Stimulated activated CD4-positive, alpha-beta T cell treated with anti-CD3 and anti-CD28 coated beads, Interleukin-4, amount 100 ng/mL, for 4 hours (primary cell): ENCODE measurements at places on chromosomes 13 and 19.

DNA sequence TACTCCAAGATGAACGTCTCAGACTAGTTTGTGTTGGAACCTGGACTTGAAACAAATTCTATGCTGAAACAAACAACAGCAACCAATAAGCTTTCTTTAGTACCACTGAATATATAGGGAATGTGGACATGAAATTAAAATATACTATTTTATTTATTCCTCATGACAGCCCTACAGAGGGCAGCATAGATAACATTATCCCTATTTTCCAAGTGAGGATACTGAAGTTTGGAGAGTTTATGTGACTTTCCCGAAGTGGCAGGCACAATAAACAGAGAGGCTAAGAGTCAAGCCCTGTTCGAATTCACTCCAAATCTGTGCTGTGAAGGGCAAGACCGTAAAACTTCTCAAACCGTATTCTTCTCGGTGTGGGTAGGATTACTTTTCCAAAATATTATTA lies 509.9 kb upstream of the GPC6 start:
- no peak for DNase-seq

- no peak for DNase-seq
These were observed 2.5 kb downstream of the BSG start for GRCh38 chr19:574658-575526.

- no peak for DNase-seq
These were observed 986.5 kb downstream of the PCDH17 start for GRCh38 chr13:58617880-58618665.

- no peak for DNase-seq
These were observed 150.2 kb downstream of the DCT start for GRCh38 chr13:94329277-94329676.

DNA sequence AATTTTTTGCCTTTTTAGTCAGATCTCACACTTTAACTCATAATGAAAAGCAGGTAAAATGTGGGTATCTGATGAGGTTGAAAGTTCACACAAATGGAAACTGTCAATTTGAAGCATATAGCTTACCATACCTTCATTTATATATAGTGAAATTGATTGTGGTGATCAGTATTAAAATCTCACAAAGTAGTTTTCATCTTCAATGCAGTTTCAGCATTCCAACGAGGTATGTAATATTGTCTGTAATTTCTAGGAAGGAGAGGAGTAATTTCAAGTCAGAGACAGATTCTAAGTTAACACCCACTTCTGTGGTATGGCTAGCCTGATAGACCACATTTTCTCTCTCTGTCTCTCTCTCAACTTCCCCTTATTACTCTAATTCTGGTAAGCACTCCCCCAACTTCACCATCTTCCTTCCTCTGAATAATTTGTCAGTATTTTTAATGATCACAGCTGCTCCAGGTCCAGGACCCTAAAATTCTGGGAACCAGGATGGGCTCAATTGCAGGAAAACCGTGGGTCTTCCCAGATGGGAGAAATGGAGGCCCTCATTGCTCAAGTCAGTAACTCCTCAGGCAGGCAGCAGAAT lies 455.7 kb downstream of the FGF9 start:
- no peak for DNase-seq

DNA sequence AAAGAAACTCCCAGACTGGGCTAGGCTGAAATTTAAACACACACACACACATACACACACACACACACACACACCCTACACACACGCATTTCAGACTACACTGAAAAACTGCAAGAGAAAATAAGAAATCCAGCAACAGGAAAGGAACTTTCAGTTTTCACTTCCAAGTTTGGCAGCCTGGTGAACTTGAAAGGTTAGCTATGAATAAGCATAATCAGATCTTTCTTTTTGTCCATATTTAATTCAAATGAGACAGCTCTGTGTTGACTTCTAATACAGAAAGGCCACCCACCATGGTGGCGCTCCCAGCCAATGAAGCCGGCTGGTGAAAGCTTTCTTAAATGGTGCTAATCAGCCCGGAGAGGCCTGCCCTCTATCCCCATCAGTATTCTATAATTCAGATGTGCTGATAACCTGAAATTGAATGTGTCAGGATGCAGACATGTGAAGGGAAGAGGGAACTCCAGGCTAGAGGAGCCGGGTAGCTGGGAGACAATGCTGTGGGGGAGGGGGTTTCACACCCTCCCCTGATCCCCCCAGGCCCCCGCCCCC lies 108.3 kb upstream of the ZNF536 start:
- no peak for DNase-seq

DNA sequence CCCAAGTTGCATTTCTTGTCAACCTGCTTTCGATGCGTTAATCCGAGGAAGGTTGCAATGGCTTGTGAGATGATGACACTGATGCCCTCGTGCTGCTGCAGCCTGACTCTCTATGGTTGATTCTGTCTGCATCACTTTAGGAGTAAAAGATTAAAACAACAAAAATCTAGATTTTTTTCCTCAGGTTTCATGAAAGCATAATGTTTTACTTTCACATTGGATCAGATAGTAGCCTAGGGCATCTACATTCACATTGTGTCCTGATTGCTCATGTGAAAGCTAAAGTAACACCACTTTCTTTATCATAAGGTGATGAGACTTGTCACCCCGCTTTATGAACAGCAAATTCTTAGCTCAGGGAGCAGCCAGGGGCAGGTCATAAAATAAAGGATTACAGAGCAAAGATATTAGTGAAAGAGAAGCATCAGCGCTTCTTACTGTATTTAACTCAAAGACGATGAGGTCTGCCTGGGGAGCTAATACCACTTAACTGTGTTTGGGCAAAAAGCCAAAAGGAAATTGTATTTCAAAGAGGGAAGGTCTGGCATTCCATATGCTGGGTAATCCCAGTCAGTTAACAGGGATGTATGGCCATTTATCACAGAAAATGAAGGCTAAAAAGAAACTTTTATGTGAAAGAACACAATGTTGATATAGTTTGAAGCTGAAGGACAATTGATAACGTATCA lies 270.5 kb downstream of the GPC6 start:
- DNase-seq, result no peak

- peak; percentile 50 for DNase-seq
These were observed 616 bp downstream of the HNRNPUL1 start for GRCh38 chr19:41264581-41265394.

- DNase-seq, result no peak
These were observed 4.0 kb downstream of the MRPL54 start for GRCh38 chr19:3766520-3766919.

GRCh38 chr19:1715540-1715939 lies 37.8 kb upstream of the ONECUT3 start:
- no peak for DNase-seq

- DNase-seq, result no peak
These were observed 1436.8 kb upstream of the PCDH9 start for GRCh38 chr13:68666774-68667397.

DNA sequence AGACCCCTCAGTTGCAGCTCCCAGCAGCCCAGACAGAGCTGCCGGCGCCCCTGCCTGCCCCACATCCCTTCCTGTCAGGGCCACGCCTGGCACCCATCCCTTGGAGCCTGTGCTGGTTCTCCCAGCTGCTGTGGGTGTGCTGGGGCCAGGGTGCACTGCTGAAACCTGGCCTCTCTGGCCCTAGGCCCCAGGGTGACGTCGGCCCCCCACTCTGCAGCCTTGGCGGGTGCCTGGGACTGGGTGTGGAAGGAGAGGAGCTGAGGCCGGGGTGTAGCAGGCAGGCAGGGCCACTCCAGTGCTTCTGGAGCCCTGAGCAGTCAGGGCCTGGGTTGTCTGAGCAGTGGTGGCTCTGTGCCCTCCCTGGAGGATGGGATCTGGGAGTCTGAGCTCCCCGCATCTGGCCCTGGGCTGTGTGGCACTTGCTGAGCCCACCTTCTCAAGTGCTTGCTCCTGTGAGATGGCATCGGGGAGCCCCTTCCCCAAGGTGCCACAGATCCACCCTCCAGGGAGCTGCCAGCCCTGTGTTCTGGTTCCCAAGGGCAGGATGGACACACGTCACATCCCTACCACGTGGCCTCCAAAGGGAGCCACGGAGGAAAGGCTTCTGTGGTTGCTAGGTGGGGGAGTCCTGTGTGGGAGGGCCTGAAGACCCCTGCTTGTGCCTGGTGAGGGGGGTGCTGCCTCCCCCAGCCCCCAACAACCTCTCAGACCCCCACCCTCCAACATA lies 5.2 kb downstream of the PLEKHJ1 start:
- no peak for DNase-seq

DNA sequence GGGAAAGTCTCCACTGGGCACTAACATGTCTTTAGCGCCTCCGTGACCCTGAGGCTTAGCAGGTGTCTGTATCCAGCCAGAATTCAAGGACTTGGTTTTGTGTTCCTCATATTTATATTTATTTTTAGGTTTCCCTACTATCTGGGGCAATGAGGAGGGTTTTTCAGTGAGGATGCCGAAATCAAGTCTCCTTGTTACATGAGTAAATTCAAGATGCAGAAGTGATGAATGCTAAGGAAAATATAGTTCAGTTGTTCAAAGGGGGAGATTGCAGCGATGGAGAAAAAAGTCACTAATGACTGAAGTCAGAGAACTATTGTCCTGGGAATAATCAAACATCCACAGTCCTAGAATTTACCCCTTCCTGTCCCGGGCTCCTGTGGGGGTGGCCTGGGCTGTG lies 791 bp upstream of the ADGRE2 start:
- no peak for DNase-seq

GRCh38 chr13:44092078-44092970 lies 212.6 kb downstream of the LACC1 start:
- DNase-seq, result no peak

GRCh38 chr19:31715249-31715945 lies 366.2 kb upstream of the TSHZ3 start:
- no peak for DNase-seq

DNA sequence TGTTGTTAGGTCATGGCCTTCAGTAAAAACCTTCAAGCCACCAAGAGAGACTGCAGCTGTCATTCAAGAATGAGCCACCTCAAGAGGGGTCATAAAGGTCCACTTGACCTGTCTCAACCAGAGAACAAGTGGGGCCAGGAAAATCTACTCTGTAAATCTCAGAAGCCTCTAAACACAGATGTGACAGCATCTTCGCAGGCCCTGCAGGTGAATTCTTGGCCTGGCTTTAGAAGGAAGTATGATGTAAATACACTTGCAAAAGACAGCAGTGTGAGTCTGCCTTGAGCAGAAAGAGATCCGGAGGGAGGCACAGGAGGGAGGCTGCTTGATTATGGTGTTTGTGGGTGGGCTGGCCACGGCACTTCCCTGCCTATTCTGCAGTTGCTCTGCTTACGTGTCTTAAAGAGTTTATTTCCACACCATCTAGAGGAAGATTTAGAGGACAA lies 1082.9 kb downstream of the UQCRFS1 start:
- DNase-seq, result no peak

DNA sequence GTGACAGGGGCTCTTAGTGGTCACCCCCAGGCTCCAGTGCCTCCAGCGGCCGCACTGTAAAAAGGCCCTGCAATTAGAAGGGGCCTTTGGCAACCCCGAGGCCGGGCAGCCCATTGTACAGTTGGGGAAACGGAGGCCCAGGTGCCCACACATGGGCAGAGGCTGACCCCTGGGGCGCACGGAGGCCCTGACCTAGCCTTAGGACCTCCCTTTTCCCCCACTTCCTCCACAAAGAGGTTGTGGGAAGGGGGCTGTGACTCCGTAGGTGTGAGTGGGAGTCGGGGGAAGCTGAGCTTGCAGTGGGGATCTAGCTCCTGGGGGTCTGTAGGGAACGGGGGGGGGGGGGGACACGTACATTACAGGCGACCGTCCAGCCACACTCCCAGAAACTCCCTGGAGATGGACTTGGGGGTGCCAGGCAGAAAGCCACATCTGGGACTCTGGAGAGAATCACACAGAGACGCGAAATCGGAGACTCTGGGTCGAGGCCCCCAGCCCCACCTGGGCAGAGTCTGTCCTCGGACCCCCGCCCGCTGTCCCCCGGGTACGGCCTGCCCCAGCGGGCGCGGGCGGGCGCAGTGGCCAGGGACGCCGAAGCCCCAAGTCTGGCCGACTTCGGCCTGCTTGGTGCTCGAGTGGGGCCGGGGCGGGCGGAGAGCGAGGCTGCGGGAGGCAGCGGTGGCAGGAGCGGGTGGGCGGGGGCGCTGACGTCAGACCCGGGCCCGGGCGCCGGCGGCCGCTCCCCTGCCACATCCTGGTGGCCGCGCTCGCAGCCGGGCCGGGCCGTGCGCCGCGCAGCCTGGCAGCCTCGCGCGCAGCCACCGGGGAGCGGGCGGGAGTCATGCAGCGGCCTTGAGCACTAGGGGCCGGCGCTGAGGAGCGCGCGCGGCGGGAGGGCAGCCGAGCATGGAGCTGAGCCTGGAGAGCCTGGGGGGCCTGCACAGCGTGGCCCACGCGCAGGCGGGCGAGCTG lies at the start of gene ONECUT3:
Gene ONECUT3, plus strand, starts transcription at position 750 of the 972 bp plus-strand sequence. Its CDS starts 157 bp downstream, at position 907.
- DNase-seq, result no peak

DNA sequence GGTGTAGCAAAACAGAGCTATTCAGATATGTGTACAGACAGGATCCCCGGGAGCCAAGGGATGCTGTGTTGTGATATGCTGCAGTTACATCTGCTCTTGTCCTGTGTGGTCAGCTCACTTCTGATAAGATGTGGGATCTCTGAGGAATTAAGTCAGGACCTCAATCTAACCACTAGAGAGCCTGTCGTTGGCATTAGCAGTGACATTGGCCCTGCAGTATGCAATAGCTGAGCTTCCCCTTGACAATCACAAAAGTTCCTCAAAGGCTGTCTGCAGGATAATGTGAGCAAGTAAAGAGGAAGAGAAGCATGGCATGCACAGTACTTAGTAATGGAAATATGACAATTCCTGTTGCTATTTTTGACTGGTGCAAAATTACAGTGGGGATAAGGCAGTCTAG lies 203.4 kb upstream of the MIR17HG start:
- DNase-seq, result no peak

DNA sequence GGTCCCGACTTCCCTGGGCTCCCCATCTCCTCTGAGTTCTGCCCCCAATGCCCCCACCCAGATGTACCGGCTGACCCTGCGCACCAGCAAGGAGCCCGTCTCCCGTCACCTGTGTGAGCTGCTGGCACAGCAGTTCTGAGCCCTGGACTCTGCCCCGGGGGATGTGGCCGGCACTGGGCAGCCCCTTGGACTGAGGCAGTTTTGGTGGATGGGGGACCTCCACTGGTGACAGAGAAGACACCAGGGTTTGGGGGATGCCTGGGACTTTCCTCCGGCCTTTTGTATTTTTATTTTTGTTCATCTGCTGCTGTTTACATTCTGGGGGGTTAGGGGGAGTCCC lies 6.5 kb downstream of the FUZ start:
- no peak for DNase-seq

- DNase-seq, result no peak
These were observed 26.0 kb downstream of the MED4 start for GRCh38 chr13:48068952-48069351.

DNA sequence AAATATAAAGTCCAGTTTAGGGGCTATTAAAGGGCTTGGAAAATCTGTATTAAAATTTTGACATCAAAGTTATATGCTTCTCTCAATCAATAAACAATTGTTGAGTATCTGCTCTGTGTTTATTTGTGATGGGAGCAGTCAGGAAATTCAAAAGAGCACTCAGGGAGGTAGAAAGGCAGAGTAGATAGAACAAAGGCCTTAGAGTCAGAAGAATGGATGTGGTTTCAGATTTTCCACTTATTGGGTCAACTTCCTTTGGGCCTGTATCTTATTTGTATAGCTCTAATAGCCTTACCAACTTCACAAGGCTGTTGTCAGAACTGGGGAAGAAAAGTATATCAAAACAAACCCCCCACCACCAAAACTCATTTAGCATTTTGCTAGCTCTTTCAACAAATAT lies 302.6 kb downstream of the SPRY2 start:
- no peak for DNase-seq
